ENCODE measurements at places on chromosomes 12 and 14. TPM values are rescaled to one million over a fixed set of nuclear protein-coding genes. Genes with fewer than 3 reads are reported as not detected.

The MGP gene
- 78.8 TPM for polyA plus RNA-seq

The LPAR5 gene
- polyA plus RNA-seq = 1.5 TPM

- no peak for DNase-seq
These were observed 370.6 kb downstream of the KCNH5 start for GRCh38 chr14:62674563-62675237.

- DNase-seq = no peak
These were observed 49.2 kb upstream of the CNOT2 start for GRCh38 chr12:70194076-70194475.

DNA sequence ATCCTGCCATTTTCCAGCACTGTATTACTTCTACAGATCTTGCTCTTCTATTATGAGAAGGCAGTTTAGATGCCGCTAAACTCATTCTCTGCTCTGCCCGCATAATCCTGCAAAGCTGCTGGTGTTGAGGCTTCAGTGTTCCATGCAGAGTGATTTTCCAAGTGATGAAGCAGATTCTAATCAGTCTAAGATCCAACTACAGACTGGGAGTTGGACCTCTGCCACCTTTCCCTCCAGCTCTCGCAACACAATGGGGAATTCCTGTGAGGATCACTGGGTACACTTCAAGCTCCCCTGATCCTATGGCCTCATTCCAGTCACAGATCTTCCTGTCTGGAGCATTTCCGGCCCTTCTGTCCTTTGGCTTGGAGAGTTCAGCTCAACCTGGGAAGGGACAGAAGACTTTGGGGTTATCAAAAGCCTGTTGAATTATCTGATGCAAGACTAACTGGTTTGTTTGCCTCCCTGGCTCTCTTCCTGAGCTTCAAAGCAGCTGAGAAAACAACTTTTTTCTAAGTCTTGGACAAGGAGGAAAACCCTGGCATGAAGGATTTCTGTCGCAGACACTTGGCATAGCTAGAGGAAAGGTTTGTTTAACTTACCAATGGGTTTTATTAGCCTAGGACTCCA, 333.9 kb downstream of the ZFP36L1 start:
- no peak for DNase-seq

The TSPAN11 gene
- polyA plus RNA-seq = 13.7 TPM

DNA sequence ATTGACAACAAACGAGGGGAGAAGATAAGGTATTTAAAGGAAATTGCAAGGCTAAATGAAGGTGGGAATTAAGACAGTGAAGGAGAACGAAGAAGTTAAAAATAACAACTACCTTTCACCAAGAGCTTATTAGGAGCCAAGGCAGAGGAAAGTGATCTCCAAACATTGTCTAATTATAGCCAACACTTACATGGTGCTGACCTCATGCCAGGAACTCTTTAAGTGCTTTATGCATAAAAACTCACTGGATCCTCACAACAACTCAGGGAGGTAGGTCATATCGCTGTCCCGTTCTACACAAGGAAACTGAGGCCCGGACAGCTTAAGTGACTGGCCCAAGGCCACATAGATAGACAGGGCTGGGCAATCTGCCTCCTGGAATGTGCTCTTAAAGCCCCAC, 19.5 kb downstream of the TAMALIN start:
- DNase-seq = no peak

The TCL1A gene
- 1.4 TPM for polyA plus RNA-seq

- peak; percentile 82 for DNase-seq
These were observed 45.0 kb upstream of the IQSEC3 start for GRCh38 chr12:21301-22189.

- DNase-seq = no peak
These were observed 22.7 kb upstream of the ARID4A start for GRCh38 chr14:58275527-58276190.

The KRT3 gene
- polyA plus RNA-seq = not detected

DNA sequence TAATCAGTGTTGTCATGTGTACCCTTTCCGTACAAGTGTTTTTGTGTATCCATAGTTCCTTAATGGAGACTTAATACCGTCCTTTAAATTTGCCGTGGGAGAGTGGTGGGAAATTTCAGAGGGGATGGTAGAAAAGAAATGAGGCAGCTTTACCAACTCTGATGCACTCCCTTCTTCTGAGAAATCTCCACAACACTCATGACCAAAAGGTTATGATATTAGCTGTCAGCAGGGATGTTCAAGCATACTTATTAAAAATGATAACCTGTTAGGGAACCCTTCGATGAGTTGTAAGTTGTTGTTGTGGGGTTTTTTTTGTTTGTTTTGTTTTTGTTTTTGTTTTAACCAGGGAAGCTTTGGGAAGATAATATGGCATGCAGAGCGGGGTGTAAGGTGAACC, 12.5 kb downstream of the RAB21 start:
- no peak for DNase-seq

- DNase-seq = no peak
These were observed 358.0 kb downstream of the DAD1 start for GRCh38 chr14:22231018-22231417.

DNA sequence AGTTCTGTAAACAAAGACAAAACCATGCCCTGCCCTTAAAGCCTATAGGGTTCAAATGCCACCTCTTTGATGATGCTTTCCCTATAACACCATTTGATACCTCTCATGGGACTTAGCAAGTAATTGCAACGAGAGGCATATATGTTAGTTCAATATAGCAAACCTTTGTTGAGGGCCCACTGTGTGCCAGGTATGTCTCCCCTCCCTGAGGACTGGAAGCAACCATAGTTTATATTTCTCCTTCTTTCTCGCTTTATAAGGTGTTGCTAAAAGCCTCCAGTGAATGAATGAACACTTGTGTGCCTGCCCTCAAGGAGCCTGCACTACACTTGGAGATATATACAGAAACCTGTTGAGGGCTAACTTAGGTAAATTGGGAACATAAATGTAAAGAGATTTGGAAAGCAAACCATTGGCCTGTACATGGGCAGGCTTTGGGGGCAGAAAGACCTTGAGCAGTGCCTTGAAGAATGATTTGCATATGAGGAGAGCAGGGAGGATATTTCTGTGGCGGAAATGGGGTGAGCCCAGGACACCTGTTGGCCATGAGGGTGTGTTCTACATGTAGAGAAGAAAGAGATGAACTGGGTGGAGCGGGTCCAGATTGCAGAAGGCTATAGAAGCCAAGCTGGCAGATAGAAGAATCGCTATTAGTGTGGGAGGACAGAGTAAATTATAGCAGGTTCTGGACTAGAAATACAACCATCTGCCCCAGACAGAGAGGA, 1.8 kb upstream of the CKAP4 start:
- no peak for DNase-seq

- DNase-seq = no peak
These were observed 144.6 kb downstream of the TTC7B start for GRCh38 chr14:90671382-90672234.

DNA sequence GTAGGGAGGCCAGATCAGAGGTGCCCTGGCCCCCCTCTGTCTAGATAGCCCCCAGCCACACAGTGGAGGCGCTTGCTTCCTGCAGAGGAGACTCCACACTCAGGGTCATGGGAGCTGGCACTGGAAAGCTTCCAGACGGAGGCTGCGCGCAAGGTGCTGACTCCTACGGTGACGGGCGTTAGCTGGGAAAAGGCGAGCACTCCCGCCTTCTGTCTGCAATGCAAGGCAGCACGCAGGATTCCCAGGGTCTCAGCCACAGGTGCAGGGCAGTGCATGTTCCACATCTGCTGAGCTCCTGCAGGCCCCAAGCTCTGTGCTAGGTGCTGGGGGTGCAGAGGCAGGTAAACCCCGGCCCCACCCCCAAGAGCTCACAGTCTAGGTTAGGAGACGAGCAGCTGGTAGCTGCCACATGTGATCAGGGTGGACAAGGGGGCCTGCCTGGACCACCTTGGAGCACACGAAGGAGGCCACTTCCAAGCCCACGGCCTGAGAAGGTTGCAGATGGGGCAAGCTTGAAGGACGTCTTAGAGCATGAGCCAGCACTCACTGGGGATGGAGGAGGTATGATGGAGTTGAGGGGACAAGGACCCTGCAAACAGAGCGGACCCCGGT, 310.9 kb upstream of the DIO3 start:
- no peak for DNase-seq

DNA sequence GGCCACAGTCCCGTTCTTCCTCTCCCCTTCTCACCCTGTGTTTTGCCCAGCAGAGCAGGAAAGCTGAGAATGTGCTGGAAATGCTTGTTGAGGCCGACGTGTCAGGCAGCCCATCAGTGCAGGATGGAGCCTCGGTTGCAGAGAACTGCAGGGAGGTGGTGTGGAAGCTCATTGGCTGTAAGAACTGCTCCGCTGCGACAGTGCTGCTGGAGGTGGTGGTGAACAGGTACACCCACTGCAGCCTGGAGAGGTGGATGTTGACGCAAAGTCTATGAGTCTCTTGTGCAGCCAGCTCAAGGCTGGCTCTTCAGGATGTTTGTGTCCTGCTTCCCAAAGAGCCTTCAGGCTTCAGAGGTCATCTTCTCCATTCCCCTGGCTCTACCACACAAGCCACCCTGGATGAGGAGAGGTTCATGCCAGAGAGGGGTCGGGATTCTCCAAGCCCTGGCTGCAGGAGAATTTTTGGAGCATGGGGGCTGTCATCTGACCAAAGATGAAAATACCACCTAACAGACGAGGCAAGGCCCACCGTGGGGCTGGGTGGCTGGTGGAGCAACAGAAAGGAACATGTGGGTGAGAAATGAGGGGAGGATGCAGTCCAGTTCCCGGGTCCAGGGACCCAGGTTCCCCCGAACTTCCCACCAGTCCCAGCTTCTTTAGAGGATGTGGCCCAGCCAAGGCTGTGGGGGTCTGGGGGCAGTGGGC, 174.1 kb upstream of the PRMT8 start:
- peak; percentile 62 for DNase-seq

GRCh38 chr12:132426349-132427173, 63.4 kb upstream of the FBRSL1 start:
- DNase-seq = no peak

The SCYL2 gene
- 60.2 TPM for polyA plus RNA-seq

The HEATR5A gene
- 18.5 TPM for polyA plus RNA-seq

- peak; percentile 62 for DNase-seq
These were observed 1.5 kb downstream of the WNK1 start for GRCh38 chr12:753611-754472.

The CDCA4 gene
- polyA plus RNA-seq = 21.7 TPM

DNA sequence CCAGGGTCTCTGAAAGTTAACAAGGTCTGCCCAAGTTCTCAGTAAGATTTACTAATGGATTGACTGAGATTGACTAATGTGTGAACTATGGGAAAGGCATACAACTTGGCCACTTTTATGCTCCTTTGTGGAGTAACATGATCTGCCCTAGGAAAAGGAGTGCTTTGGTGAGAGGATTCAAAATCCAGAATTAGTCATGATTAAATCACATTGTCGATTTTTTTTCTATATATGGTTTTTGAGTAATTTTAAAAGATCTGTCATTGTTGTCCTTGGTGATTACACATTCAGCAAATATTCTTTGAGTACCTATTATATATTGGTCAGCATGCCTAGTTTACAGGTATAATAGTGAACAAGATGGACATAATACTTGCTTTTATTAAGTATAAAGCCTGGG, 147.7 kb upstream of the SYT10 start:
- no peak for DNase-seq

All from left lung (tissue), 14 donors.